ENCODE measurements at places on chromosomes 16 and 17.

GRCh38 chr16:67528870-67529581, 397 bp downstream of the RIPOR1 start:
- no peak for DNase-seq

DNA sequence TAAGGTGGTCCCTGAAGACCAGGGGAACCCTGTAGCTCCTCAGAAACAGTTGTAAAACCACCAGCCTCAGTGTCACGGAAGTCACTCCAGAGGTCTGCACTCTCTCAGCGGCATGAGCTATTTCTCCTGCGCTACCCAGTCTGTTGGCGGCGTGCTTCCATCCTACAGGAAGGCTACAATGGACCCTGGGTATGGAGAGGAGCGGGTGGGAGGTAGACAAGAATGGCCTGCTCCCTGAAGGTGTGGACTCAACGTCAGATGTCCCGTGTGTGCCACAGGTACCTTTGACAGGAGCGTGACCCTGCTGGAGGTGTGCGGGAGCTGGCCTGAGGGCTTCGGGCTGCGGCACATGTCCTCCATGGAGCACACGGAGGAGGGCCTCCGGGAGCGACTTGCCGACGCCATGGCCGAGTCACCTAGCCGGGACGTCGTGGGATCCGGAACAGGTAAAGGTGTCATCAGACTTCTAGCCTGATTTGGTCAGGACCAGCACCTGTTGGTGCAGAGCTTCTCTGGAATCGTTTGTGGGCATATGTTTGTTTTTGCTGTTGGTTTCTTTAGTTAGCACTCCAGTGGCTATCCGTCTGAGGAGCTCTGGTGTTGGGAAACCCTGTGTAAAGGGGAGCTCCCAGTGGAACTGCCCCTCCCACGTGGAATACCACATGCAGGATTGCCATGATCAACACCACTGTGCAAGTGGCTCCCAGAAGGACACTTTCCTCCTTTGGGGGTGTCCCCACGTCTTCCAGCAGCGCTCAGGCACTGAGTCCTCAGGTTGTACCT, 31.4 kb upstream of the TBX2 start:
- DNase-seq = no peak

- no peak for DNase-seq
Measured at GRCh38 chr16:65070831-65071432, 50.9 kb downstream of the CDH11 start.

- no peak for DNase-seq
Measured at GRCh38 chr17:3167574-3167973, 29.7 kb upstream of the OR1A2 start.

DNA sequence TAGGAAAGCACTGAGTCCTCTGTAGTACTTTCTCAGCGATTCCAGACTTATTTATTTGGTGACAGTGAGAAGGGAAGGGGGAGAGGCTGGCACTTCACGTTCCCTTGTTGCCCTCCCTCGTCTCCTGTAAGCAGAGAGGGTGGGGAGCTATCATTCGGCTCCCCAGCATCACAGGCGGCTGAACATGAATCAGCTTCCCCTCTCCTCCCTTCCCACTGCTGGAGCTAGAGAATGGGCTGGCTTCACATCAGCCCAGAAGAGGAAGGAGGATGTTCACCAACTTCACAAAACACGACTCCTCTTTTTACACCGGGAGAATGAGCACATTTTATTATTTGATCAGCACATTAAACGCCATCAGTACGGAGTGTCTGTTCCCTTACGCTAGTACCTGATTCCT, 6.7 kb upstream of the CMIP start:
- DNase-seq = no peak

DNA sequence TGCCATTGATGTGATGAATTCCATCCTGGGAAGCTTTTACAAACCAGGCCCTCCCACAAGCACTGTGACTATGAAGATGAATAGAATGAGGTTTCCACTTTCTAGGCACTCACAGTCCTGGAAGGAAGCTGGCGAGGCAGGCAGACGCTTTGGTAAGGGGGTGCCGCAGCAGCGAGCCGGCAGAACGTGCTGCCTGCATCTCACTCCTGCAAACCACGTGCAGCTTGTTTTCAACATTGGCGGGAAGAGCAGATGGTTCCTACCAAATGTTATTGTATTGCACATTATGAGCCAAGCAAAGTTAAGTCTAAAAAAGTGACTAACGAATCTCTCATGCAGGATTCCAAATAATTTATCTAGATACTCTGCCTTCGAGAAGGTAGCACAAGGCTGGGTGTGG, 3.7 kb upstream of the DNAI2 start:
- DNase-seq = no peak

- no peak for DNase-seq
Measured at GRCh38 chr16:83968306-83968851, 335 bp downstream of the NECAB2 start.

GRCh38 chr17:73250851-73251640, 10.6 kb downstream of the CPSF4L start:
- no peak for DNase-seq

DNA sequence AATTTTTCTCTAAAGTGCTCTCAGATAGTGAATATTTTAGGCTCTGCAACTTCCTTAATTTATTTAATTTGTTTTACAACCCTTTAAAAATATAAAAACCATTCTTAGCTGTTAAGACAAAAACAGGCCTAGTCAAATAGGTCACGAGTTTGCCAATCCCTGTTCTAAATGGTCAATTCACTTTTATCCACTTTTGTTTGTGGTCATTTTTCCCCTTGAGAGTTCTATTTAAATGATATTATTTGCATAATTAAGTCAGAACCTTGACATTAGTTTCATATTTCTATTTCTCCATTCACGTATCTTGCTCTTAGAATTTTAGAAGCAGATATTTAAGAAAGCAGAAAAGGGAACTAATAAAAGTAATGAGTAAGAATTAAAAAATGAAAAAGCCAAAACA, 4.0 kb downstream of the AMFR start:
- no peak for DNase-seq

GRCh38 chr16:1007284-1007850, 25.8 kb downstream of the SOX8 start:
- no peak for DNase-seq

GRCh38 chr17:13581925-13582324, 19.8 kb downstream of the HS3ST3A1 start:
- no peak for DNase-seq

- DNase-seq = no peak
Measured at GRCh38 chr17:78957128-78957527, 22.6 kb downstream of the LGALS3BP start.

DNA sequence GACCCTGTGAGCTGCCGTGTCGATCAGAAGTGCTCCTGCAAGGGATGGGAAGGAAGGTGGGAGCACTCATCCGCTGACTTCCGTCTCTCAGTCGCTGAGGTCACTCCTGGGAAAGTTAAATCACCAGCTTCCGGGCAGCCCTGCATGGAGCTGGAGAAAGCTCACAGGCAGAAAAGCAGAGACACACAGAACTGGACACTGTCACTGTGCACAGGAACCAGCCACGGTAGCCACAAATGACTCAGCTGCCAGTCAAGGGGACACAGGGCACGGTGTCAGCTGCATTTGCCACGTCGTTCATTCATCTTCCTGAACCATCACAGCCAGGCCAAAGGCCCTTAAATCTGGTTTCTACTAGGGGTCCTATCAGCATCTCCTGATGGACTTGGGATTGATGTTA, 226.4 kb upstream of the PSMD7 start:
- DNase-seq = no peak

DNA sequence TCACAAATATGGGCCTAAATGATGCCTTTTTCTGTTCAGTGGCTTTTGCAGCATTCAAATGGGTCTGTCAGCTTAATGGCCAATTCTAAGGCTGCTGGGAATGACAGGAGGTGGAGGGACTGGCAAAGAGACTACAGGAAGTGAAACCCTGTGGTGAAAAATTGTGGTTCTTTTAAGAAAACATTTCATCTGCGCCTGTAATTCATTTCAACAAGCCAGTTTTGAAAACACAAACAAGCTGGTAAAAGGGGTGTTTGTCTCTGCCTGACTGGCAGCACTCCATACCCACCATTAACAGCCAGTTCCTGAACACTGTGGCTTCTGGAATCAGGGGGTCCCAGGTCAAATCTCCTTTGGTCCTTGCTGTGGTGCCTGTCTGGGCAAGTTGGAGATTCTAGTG, 3.6 kb upstream of the KDM8 start:
- DNase-seq = peak; percentile 56

DNA sequence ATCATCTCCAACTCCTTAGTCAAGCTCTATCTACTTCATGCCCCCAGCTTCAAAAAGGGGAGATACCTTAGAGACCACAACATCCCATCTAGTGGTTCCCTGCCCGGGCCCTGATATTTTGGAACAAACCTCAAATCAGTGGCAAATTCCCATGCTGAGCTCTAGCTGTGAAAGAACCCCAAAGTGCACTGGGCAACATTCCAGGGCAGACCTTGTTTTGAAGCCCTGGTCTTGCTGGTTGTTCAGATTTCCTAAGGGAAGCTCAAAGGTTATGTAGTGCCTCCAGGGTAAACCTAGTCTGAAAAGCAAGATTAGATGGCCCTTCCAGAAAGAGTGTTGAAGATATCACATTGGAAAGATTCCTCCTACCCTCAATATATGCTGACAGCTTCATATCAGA, 16.3 kb downstream of the FAM117A start:
- no peak for DNase-seq

DNA sequence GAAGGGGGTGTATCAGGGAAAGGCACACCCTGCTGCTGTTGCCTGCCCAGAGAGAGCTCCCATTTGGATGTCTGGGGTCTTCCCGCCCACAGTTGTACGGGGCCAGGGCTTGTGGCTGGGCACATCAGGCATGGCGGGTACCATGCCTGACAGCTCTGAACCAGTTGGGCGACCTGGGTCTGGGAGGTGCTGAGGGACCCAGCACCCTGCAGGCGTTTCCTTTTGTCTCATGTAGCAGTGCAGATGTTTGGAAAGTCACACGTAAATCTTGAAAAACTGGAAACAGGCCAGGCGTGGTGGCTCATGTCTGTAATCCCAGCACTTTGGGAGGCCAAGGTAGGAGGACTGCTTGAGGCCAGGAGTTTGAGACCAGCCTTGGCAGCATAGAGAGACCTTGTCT, 8.4 kb upstream of the JPT2 start:
- no peak for DNase-seq

DNA sequence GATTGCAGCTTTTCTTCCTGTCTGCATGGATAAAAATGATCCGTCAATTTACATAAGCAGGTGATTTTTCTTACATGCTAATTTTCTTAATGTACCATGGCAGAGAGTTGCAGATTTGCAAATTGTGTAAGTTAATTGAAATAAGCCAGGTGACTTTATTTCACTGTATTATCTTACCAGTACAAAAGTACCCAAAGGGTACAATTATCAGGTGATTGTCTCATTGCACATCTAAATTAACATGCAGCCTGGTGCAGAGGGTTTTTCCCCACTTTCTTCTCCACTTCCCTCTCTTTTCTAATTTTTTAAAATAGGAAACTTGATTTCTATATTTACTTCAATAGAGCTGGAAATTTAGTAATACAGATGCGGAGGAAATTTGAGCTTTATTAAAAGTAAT, 11.2 kb downstream of the NLK start:
- no peak for DNase-seq

DNA sequence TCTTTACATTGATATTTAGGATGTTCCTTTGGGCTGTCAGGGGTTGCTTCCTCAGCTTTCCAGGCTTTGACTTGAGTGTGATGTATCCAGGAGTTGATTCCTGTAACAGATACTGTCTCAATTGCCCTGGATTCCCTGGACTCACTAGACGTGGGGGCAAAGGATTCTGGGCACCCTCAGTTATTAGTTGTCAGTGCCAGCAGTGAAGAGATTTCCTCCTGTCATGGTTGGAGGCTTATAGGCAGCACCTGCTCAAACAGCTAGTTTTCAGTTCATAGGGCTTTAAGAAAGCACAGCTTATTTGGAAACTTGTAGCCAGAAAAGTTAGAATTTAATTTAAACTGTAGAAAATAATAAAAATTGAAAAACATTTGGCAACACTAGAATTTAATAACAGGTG, 9.5 kb upstream of the B4GALNT2 start:
- no peak for DNase-seq

DNA sequence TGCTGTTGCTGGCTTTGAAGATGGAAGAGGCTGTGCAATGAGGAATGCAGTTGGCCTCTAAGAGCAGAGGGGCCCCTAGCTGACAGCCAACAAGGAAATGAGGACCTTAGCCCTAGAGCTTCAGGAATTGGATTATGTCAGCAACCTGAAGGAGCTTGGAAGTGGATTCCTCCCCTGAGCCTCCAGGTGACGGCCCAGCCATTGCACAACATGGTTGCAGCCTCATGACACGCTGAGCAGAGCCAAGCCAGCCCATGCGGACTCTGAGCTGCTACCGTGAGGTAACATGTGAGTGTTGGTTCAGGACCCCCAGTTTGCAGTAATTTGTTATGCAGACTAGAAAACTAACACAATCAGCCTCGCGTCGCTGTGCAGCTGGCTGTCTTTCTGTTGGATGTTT, 20.2 kb downstream of the CCDC42 start:
- no peak for DNase-seq

- peak; percentile 42 for DNase-seq
Measured at GRCh38 chr16:89534252-89534756, 26.1 kb downstream of the SPG7 start.

DNA sequence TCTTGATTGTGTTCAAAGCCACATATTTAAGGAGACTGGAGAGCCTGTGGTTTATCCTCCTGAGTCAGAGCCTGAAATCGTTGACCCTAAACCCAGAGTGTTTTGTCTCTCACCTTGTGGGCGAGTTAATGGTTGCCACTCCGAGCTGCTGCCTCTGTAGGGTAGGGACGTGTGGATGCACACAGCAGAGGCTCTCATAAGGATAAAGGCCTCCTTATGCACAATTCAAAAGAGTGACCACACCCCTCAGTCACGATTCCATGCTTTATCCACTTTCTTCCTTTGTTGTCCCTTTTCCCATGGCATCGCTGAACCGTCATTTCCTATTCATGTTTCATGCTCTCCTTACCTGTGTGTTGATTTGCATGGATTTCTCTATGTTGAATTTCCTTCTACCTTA, 805.0 kb upstream of the RBFOX1 start:
- DNase-seq = no peak

DNA sequence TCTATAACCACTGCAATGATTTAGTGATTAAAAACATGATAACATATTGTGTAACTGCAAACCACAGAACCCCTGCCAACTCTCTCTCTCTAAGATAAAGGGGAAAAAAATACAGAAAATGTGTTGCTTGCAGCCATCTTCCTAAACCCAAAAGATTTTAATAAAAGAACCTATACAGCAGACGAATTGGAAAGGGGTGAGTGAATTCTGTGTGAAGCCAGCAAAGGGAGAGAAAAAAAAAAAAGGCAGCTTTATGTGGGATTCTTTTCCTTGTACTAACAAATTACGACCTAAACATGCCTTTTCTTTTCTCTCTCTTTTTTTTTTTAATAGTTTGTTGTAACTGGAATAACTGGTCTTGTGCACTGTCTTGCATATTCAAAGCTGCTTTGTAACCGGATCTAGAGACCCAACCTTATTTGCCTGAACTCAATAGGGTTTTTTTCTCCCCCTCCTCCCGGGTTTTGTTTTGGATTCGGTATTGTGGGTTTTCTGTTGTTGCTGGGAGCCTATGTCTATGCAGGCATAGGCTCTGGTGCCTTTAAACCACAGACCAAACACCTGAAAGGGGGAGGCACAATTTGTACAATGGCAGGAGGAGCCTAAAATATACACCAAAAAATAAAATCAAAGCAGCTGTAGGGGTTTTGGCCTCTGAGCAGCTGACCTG, 7.0 kb upstream of the ZFHX3 start:
- DNase-seq = no peak

- no peak for DNase-seq
Measured at GRCh38 chr16:58454178-58454577, 45.8 kb upstream of the NDRG4 start.

- no peak for DNase-seq
Measured at GRCh38 chr17:21140911-21141310, 14.1 kb downstream of the DHRS7B start.

Measured in CD4-positive, alpha-beta T cell treated with Interleukin-15 for 4 hours (primary cell).